ENCODE measurements at places on chromosomes 12 and 14.

DNA sequence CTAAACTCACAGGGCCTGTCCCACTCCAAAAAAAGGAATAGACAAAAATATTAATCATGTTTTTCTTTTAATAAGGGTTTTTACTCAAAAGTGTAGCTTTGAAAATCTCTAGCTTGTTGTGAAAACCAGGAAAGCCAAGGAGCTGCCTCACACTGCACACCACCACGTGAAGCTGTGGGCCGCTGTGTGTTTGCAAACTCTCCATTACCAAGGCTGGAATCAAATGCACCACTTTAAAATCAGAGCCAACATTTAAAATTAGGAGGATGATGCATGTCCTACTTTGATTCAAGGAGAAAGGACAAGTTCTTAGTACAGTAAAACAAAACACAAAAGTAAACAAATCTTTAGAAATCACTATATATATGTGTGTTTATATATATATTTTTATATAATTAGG lies 83.0 kb downstream of the SETD3 start:
- no peak for DNase-seq

DNA sequence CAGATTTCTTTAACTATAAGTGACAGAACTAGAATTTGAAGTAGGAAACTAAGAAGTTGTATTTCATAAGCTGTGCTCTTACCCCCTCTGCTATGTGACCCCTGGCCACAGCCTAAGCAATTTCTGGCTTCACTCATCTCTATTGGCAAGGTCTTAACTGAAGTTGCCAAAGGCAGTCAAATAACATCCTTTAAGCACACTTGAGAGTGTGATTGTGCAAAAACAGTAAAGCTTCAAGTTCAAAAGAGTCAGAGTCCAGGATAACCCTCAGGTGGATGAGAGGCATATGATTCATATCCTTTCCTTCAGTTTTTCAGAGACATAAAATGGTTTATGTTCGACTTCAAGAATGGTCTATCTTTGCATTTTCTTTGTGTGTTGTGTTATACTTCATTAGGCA lies 45.2 kb downstream of the GRIP1 start:
- DNase-seq: no peak

DNA sequence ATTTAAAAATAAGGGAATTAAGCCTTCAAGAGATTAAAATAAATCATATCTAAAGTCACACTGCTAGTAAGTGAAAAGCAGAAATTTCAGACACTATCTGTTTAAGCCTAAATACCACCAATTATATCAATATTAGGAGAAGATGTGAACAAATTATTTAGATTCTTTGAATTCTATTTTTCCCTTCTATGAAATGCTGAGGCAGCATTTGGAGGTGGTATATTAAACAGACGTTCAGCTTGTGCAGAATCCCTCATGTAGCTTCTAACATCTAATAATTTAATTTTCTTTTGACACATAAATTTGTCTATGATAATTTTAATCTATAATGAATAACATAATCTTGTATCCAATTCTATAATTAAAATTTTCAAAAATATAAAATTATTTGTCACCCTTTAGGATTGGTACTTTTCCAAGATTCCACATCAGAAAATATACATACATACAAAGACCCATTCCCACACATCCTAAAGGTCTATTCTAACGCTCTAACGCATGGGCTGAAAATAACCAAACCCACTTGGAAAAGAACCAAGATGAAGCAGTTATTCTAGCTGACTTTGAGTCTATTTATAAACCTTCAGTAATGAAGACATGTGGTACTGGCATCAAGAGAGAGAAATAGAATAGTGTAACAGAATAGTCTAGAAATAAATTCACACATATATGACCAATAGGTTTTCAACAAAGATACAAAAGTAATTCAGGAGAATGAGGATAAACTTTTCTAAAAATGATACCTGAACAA lies 751.8 kb downstream of the GALC start:
- no peak for DNase-seq

GRCh38 chr14:50791201-50791600 lies 39.8 kb downstream of the NIN start:
- no peak for DNase-seq

- no peak for DNase-seq
Measured at GRCh38 chr12:3129301-3130056, 52.3 kb downstream of the TSPAN9 start.

DNA sequence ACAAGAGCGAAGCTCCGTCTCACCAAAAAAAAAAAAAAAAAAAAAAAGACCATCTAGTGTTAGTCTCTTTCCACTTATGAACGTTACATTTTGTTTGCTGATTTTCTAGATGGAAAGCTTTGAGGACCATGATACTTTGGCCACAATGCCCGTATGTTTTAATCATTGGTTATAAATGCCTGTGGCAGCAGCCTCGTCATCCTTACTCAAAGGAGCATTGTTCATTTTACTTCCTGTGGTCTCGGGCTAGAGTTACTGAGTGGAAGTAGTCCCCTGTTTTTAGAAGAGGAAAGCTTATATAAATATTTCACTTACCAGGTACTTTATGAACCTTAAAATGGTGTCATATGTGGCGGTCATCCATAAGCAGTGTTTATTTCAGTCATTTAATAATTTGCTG lies 359.9 kb downstream of the AEBP2 start:
- no peak for DNase-seq

DNA sequence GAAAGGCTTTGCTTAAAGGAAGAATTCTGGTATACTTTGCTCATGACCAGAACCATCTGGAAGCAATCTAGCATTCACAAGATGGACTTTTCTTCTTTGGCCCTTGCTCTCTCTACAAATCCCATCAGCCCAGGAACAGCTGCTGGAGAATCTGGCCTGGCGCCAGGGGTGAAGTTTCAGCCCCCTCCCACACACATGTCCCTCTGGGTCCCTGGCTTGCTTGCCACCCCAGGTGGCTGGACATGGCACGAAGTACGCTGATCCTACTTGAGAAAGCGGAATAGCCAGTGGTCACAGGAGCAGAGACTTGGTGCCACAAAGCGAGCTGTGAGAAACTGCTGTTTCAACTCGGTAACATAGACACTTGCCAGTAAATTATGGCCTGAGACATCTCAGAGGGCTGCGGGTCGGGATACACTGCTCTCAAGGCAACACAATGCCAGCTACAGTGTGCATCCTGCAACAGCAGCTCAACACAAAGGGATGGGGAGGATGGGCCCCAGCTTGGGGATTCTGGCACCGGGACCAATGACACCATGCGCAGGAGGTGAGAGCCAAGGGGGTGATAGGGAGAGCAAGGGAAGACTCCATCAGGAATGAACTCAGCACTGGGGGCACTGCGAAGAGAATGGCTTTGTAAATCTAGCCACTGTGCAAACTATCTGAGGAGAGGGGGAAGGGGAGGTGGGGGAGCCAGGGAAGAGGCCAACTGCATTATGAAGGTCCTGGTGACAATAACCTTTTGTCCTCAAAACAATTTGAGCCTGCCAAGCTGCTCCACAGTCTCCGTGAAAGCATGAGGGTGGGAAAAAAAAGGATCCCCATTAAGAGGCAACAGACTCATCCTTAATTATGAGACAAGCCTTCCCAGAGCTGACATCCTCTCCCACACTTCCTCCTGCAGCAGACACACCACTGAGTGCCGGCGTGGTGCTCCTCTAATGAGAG lies 219.9 kb downstream of the PPM1H start:
- no peak for DNase-seq

- no peak for DNase-seq
Measured at GRCh38 chr14:76636602-76637001, 124.7 kb upstream of the VASH1 start.

- DNase-seq: no peak
Measured at GRCh38 chr14:80078501-80078900, 132.8 kb downstream of the DIO2 start.

DNA sequence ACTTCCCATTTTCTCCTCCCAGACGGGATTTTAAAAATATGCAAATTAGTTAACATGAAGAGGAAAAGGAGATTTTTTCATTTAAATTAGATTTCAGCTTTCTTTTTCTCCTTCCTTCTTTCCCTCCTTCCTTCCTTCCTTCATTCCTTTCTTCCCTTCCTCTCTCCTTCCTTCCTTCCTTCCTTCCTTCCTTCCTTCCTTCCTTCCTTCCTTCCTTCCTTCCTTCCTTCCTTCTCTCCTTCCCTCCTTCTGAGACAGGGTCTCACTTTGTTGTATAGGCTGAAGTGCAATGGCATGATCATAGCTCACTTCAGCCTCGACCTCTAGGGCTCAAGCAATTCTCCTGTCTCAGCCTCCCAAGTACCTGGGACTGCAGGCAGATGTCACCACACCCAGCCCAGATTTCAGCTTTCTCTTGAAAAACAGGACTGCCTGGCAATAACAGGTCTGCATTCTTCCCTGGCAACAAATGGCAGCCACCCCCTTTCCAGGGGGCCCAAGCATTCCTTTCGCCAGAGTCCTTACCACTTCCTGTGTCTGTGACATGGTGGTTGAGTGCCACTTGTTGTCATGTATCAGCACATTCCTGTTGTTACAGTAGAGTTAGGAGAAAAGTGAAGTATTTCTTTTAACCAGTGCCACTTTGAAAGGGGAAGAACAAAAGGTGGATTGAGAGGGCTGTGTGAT lies 119.1 kb downstream of the PTPN11 start:
- peak; percentile 61 for DNase-seq

GRCh38 chr14:101559624-101560533 lies 1.4 kb upstream of the DIO3 start:
- no peak for DNase-seq

- no peak for DNase-seq
Measured at GRCh38 chr14:83255727-83256090, 1722.1 kb upstream of the SEL1L start.

GRCh38 chr12:58139894-58140293 lies 198.5 kb downstream of the ATP23 start:
- DNase-seq: no peak

DNA sequence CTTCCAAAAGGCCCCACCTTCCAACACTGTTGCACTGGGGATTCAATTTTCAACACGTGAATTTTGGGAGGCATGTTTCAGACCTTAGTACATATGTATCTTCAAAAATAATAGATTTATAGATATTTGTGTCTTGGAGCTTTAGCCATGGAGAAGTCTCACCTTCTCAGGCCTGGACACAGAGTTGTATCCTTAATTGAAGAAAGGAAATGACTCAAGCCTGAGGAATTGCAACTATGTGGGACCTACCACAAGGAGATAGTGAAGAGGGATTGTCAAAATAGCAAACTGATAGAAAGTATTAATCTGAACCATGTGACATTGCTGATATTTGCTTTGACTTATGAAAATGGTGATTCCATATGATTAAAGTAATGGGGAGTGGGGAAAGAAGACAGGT lies 89.8 kb downstream of the ACSS3 start:
- DNase-seq: peak; percentile 9

DNA sequence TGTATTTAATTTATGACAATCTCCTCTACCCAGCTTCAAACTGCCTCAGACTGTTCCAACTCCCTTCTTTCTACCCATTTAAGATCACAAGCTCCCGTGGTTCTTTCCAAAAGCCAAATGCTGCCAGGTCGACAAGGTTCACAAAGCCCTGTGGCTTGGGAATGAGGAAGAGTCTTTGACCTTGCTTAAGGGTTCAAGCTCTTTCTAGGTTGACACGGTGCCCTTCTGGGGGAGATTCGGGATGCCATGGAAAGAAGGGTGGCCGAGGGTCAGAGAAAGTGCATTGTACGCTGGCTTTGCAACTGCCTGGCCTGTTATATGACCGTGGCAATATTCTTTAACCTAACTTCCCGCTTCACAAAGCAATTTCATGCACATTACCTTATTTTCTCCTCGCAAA lies 239.3 kb downstream of the ANO2 start:
- no peak for DNase-seq

- no peak for DNase-seq
Measured at GRCh38 chr12:112826011-112826410, 34.5 kb downstream of the RPH3A start.

GRCh38 chr14:24289649-24290280 lies 9.8 kb downstream of the DHRS1 start:
- DNase-seq: no peak
